Astrocyte (in vitro differentiated cells and primary cell): ENCODE measurements at places on chromosomes 6 and 20. TPM values are rescaled to one million over a fixed set of nuclear protein-coding genes. Genes with fewer than 3 reads are reported as not detected.

- H3K4me1 ChIP-seq = peaks cover 22% of the 10 kb centered on the region
- peak; percentile 90 for DNase-seq
- H3K27ac ChIP-seq = no peak overlapping the region
- H3K27me3 ChIP-seq = no peaks in the 10 kb centered on the region
These were observed 26.8 kb downstream of the C6orf89 start for GRCh38 chr6:36912586-36912985.

DNA sequence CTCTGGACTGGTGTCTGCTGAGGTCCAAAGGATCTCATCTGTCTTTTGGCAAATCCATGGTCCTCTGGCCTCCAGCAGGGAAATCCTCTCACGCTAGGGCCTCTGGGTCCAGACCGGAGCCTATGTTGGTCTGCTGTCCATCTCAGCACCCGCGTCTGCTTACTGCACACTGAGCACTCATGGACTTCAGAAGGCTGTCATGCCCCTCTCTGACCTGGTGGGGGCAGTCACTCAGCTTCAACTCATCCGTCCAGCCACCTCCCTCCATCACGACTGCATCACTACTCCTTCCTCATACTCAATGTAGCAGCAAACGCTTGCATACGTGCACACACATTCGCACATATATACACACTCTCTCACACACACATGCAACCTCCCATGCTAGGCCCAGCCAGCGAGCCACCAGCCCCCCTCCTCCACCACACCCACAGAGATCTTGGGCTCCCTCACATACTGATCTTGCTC is 33.3 kb downstream of the GABRR2 start:
- H3K4me3 ChIP-seq = no peak overlapping the region
- peaks cover 3% of the 10 kb centered on the region for H3K27me3 ChIP-seq
- H3K4me1 ChIP-seq = no peaks in the 10 kb centered on the region
- H3K36me3 ChIP-seq = no peaks in the 10 kb centered on the region
- DNase-seq = peak; percentile 3

DNA sequence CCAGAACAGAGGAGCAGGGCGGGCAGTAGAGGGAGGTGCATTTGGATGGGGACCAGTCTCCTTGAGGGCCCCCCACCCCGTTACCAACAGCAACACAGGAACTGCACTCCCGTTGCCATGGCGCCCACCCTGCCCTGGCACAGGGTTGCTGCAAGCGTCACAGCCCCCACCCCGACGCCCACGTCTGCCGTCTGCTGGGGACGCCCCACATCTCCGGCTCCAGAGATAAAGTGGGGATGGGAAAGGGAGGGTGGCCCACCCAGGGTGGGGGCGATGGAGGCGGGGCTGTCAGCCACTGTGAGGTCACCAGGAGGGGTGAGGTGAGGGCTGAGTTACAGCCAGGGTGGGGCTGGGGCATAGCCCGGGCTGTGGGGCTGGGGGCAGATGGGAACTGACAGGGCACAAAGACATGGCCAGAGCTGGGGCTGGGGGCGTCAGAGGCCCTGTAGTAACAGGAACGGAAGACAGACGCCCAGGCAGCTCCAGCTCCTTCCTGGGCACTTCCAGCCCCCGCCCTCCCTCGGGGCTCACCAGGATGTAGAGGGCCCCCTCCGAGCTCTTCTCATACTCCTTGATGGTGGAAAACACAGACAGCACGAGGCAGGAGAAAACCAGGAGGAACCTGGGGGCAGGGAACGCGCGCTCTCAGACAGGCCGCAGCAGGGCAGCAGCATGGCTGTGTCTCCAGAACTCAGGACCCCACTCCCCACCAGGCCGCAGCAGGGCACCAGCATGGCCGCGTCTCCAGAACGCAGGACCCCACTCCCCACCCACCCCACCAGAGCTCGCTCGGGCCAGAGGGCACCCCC is 26.0 kb downstream of the KCNQ2 start:
- H3K27me3 ChIP-seq = peaks cover 2% of the 10 kb centered on the region
- no peak for DNase-seq
- no peak overlapping the region for H3K4me3 ChIP-seq
- H3K27ac ChIP-seq = no peak overlapping the region
- no peaks in the 10 kb centered on the region for H3K36me3 ChIP-seq
- no peaks in the 10 kb centered on the region for H3K4me1 ChIP-seq

DNA sequence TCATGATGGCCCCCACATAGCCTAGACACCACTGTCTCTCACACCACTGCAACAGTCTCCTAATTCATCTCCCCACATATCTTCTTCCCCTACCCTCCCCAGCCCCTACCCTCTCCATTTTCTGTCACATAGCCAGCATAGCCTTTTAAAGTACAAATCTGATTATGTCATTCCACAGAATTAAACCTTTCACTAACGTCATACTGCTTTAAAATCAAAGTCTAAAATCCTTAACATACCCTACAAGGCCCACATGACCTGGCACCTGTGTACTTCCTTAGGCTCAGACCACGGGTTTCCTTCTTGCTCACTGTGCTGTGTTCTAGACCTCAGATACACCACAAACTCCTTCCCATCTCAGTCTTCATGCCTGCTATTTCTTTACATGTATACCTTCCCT is 5.9 kb downstream of the OSTM1 start:
- H3K27ac ChIP-seq = no peak overlapping the region
- no peak overlapping the region for H3K4me3 ChIP-seq
- H3K27me3 ChIP-seq = no peaks in the 10 kb centered on the region
- H3K4me1 ChIP-seq = peaks cover under 1% of the 10 kb centered on the region
- H3K36me3 ChIP-seq = peaks cover 3% of the 10 kb centered on the region

DNA sequence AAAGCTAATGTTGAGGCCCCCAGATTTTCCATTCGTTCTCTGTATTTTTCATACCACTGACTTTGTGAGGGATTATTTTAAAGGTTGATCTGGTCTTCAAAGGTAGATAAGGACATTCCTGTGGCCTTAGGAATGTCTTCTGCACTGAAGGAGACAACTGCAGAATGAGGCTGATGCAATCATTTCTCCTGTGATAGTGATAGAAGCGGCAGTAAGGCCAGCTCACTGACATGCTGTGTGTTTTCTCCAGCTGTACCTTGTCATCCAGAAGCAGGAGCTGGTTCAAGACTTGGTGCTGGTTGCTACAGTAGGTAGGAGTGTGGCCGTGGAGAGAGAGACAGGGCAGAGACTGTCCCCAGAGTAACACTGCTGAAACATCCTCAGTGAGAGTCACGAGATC is 53.8 kb downstream of the DCBLD1 start:
- DNase-seq = peak; percentile 75
- H3K27ac ChIP-seq = peak overlapping the region; percentile 44
- H3K4me3 ChIP-seq = no peak overlapping the region

DNA sequence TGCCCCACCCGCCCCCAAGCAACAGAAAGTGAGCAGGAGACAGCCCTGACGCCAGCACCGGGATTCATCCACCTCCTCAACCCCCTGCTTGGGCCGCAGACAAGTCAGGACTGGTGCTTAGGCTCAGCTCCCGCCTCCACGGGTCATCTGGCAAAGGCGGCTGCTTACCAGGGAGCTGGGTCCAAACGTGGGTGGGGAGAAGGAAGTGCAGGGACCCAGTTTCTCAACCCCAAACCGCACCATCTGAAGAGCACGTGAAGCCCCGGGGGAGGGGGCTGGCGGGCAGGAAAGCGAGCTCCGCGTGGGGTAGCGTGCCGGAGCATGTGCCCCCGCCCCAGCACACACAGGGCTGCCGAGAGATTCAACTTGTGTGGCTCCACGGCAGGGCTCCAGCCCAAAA is 87.2 kb downstream of the BMP7 start:
- H3K4me3 ChIP-seq = no peak overlapping the region
- H3K36me3 ChIP-seq = no peaks in the 10 kb centered on the region
- no peak overlapping the region for H3K27ac ChIP-seq
- peaks cover 2% of the 10 kb centered on the region for H3K27me3 ChIP-seq

DNA sequence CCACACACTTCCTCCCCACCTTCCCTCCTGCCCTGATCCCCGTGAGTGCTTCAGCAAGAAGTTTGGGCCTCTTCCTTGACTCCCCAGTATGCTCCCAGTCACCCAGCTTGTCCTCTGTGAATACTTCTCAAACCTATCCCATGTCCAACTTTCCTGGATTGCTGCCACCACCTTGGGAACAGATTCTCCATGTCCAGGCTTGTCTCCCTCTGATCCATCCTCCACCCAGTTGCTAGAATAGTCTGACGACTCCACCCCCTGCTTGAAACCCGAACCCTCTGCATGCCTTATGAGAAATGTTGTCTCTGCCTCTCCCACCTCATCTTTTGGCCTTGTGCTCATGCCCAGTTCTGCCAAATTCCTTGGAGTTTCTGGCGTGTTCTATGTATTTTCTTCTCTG is 108.0 kb downstream of the PPP1R14C start:
- no peak overlapping the region for H3K27ac ChIP-seq
- H3K4me1 ChIP-seq = peaks cover 18% of the 10 kb centered on the region
- DNase-seq = peak; percentile 80
- H3K27me3 ChIP-seq = no peaks in the 10 kb centered on the region
- H3K4me3 ChIP-seq = no peak overlapping the region

- DNase-seq = peak; percentile 90
- peak overlapping the region; percentile 30 for H3K27ac ChIP-seq
- H3K4me1 ChIP-seq = peaks cover 3% of the 10 kb centered on the region
- H3K4me3 ChIP-seq = no peak overlapping the region
- H3K27me3 ChIP-seq = peaks cover 6% of the 10 kb centered on the region
These were observed 5.3 kb upstream of the TASP1 start for GRCh38 chr20:13644010-13644409.

DNA sequence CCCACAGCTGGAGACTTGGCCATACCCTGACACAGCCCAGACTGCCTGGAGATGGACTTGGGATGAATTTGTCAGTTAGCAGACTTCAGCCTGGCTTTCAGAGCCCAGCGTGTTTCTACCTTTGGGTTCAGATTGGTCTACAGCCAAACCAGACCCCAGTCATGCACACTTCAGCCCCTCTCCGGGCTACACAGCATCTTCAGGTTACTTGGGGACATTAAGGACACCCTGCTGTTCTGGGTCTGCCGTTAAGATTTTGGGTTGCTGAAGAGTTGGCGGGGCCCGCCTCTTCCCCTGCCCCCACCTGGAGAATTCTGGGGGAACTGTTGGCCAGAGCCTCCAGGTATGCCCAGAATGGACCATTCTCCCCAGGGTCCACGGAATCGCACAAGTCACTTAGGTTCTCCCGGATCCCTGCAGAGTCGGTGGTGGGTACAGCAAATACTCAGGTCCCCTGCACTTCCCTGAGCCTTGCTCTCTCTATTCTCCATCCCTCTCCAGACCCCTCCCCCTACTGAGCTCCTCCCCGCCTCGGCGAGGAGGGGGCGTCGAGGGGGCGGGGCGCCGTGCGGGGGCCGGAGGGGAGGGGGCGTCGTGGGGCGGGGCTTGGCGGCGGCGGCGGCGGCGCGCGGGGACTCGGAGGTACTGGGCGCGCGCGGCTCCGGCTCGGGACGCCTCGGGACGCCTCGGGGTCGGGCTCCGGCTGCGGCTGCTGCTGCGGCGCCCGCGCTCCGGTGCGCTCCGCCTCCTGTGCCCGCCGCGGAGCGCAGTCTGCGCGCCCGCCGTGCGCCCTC is at the start of gene PTK7:
TSS of gene PTK7 (plus strand) at position 645 of the 794 bp plus-strand sequence. CDS start 175 bp downstream, outside the sequence.
- no peak for DNase-seq
- no peaks in the 10 kb centered on the region for H3K27me3 ChIP-seq
- H3K27ac ChIP-seq = peak within 1 kb of the TSS; percentile 91
- peak within 1 kb of the TSS; percentile 98 for H3K4me3 ChIP-seq

DNA sequence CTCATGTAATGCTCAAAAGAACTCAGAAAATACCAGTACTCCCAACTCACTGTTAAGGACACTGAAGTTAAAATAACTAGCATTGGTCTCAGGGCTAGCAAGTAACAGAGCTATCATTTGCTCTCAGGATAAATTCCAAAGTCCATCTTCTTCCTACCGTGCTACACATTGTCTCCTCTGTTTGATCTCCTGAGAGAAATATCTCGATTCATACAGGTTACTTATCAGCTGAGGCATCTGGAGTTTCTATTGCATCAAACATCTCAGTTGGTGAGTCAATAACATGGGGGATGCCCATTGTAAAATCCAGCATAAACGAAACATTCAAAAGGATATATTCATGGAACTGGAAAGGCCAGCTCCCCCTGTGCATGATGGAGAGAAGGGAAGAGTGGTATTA is 147.4 kb downstream of the BACH2 start:
- H3K4me1 ChIP-seq = no peaks in the 10 kb centered on the region
- H3K4me3 ChIP-seq = no peak overlapping the region
- H3K27ac ChIP-seq = no peak overlapping the region
- no peak for DNase-seq
- H3K27me3 ChIP-seq = no peaks in the 10 kb centered on the region

GRCh38 chr6:99780556-99780885 is 173.9 kb downstream of the PRDM13 start:
- no peak overlapping the region for H3K4me3 ChIP-seq
- H3K4me1 ChIP-seq = no peaks in the 10 kb centered on the region
- H3K27me3 ChIP-seq = no peaks in the 10 kb centered on the region
- H3K27ac ChIP-seq = no peak overlapping the region
- no peak for DNase-seq
- no peaks in the 10 kb centered on the region for H3K36me3 ChIP-seq

GRCh38 chr6:14477559-14477958 is 360.0 kb downstream of the CD83 start:
- H3K27ac ChIP-seq = peak overlapping the region; percentile 51
- no peaks in the 10 kb centered on the region for H3K27me3 ChIP-seq
- H3K36me3 ChIP-seq = no peaks in the 10 kb centered on the region
- H3K4me3 ChIP-seq = no peak overlapping the region
- no peak for DNase-seq
- H3K4me1 ChIP-seq = peaks cover 17% of the 10 kb centered on the region

GRCh38 chr20:1185316-1185741 is 548 bp upstream of the TMEM74B start:
- H3K27ac ChIP-seq = no peak overlapping the region
- no peaks in the 10 kb centered on the region for H3K4me1 ChIP-seq
- H3K36me3 ChIP-seq = no peaks in the 10 kb centered on the region
- no peak overlapping the region for H3K4me3 ChIP-seq
- DNase-seq = no peak

- H3K4me1 ChIP-seq = no peaks in the 10 kb centered on the region
- H3K4me3 ChIP-seq = no peak overlapping the region
- H3K27me3 ChIP-seq = no peaks in the 10 kb centered on the region
- no peak overlapping the region for H3K27ac ChIP-seq
- no peaks in the 10 kb centered on the region for H3K36me3 ChIP-seq
These were observed 524.2 kb downstream of the CDH26 start for GRCh38 chr20:60482221-60483008.

- H3K4me3 ChIP-seq = no peak overlapping the region
- no peaks in the 10 kb centered on the region for H3K36me3 ChIP-seq
- no peaks in the 10 kb centered on the region for H3K27me3 ChIP-seq
- peaks cover 10% of the 10 kb centered on the region for H3K4me1 ChIP-seq
These were observed 53.6 kb downstream of the JPH2 start for GRCh38 chr20:44133424-44133823.

The SMOC2 gene
- total RNA-seq = 0.93 and 1.8 TPM in 2 replicates

The RCAN2 gene
- total RNA-seq = 9.9 and 10.6 TPM in 2 replicates

The PTCRA gene
- not detected in 2 replicates for total RNA-seq

The GUCA1A gene
- total RNA-seq = 0.45 and 0.79 TPM in 2 replicates

The ASIP gene
- not detected in 2 replicates for total RNA-seq

The PERP gene
- 36.4 and 43.1 TPM in 2 replicates for total RNA-seq

The SLC35D3 gene
- not detected in 2 replicates for total RNA-seq

The CDSN gene
- 0.22 and 0.27 TPM in 2 replicates for total RNA-seq
